Esophagus muscularis mucosa (tissue), 4 donors: ENCODE measurements at places on chromosomes 16 and 17. TPM values are rescaled to one million over a fixed set of nuclear protein-coding genes. Genes with fewer than 3 reads are reported as not detected.

The PRAC2 gene
- total RNA-seq = not detected

DNA sequence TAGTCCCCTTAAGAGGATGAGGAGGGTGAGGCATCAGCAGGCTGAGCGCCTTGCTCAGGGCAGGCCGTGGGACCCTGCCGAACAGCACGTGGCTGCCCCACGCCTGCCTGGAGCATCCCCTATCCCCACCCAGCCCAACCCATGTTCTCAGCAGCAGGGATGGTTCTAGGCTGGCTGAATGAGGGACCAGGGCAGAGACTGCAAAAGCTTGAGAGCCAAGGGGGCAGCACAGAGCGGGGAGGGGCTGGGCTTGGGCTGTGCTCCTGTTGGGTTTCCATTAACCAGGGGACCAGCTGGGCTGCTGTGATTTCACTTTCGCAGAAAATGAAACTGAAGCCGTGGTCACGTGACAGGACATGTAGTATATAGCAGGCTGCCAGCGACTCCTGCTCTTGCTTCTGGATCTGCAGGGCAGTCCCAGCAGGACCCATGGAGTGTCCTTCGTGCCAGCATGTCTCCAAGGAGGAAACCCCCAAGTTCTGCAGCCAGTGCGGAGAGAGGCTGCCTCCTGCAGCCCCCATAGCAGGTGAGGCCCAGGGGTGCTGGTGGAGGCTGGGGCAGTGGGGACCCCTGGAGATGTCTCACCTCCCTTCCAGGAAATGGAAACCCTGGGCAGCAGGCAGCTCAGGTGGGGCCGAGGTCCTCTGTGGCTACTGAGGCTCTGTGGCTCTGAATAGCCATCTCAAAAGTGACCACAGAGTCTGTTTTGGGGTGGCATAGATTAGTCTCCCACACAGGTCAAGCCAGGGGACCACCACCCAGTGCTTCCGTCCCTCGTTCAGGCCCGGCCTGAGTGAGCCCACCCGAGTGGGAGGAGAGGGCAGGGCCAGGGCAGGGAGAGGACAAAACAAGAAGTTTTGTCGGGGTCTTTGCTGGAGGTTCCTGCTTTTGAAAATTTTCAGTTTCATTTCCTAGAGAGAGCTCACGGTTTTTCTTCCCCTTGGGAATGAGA is 2.9 kb downstream of the RNF213 start:
- peak; percentile 94 for DNase-seq

The FOXC2 gene
- total RNA-seq = 1.3 TPM

The TMC7 gene
- total RNA-seq = 0.40 TPM

GRCh38 chr17:753418-753817 is 1.4 kb upstream of the GEMIN4 start:
- no peak for DNase-seq

DNA sequence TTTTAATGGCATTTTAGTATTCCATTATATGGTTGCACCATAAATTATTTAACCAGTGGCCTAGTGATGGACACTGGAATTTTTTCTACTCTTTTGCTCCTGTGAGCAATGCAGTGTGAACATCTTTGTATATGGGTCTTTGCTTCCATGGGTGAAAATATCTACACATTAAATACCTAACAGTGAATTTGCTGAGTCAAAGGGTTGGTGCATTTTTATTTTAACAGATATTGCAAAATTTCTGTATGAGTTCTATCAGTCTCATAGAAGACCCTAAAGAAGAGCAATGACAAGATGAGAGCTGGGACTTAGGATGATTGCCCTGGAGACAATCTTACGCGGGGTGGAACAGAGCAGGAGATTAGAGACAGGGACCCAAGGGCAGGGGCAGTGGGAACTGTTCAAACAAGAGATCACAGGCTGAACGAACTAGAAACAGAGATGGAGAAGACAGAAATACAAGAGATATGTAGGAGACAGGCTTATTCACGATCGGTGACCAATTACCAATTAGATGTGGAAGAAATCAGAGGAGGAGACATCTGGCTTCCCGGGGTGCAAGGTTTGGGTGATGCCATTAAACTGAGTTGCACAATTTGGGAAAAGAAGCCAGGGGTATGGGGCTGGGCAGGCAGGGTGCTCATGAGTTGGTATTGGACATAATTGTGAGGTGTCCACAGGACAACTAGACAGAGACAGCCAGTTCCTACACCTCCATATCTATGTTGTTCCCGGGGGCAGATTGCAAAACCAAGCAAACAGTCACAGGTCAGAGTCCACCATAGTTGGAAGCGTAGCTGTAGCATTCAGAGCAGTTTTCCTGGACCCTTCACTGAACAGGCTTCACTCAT is 39.9 kb upstream of the LONP2 start:
- DNase-seq = no peak

- no peak for DNase-seq
Measured at GRCh38 chr16:78462288-78463208, 363.1 kb downstream of the WWOX start.

GRCh38 chr16:83849421-83849820 is 41.6 kb downstream of the HSBP1 start:
- DNase-seq = peak; percentile 82

The HP gene
- total RNA-seq = 1.3 TPM

The EVI2B gene
- 4.3 TPM for total RNA-seq

DNA sequence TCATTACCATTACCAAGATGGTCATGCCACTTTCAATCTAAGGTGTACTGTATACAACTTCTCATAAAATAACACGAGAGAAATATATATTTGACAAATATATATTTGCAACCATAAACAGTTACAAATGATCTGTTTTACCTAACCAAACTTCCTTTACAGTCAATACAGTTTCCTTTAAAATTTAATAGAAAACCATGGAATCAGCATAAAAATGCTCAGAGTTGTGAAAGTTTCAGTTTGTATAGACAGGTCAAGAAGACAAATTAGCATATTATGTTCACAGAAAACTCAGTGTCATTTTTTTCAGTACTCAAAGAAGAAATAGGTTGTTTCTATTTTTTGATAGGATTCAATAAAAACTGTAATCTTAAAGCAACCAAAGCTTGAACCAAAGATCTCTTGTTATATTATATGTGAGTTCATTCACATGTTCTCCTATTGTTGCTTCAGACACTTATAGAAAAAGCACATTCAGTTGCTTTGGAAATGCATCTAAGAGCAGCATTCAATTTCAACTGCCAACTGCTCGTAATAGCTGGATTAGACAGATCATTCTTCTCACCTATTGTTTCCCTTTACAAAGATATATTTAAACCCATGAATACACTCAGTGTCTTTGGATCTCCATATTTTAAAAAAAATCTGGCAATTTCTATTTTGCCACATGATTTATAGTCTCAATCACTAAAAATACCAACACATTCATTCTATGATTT is 15.1 kb downstream of the SSH2 start:
- DNase-seq = no peak

DNA sequence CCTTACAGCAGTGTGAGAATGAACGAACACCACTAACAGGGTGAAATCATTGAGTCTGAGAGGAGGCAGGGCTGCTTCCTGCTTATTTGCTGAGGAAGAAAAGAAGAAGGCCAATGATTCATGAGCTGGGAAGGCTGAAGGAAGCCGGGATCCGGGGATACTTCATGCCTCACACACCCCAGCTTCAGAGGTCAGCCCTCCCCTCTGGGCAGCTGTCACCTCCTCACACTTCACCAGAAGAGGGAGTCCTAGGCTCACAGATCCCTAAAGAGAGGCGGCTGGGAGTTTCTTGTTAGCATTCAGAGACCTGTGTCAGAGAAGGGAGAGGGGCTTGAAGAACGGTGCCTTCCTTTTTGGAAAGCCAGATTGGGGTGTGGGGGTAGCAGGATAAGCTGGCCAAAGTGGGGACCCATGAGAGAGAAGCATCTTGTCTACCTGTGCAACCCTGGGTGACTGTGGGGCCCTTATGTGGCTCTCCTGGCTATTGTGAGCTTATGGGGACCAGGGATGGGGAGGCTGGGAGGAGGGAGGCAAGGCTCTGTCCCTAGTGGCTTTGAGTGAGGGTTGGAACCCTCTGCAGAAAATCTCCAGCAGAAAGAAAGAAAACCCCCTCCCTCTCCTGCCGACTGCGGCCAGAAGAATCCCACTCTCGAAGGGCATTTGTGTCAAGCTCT is 94.6 kb downstream of the RGS9 start:
- DNase-seq = no peak

The TMEM238L gene
- not detected for total RNA-seq

DNA sequence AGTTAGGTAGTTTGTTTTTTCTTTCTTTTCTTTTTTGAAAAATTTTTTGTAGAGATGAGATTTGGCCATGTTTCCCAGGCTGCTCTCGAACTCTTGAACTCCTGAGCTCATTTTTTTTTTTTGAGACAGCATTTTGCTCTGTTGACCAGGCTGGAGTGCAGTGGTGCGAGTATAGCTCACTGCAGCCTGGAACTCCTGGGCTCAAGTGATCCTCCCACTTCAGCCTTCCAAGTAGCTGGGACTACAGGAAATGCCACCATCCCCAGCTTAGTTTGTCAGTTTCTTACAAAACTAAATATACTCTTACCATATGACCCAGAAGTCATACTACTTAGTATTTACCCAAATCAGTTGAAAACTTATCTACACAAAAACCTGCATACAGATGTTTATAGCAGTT is 14.4 kb upstream of the FBXO47 start:
- no peak for DNase-seq

DNA sequence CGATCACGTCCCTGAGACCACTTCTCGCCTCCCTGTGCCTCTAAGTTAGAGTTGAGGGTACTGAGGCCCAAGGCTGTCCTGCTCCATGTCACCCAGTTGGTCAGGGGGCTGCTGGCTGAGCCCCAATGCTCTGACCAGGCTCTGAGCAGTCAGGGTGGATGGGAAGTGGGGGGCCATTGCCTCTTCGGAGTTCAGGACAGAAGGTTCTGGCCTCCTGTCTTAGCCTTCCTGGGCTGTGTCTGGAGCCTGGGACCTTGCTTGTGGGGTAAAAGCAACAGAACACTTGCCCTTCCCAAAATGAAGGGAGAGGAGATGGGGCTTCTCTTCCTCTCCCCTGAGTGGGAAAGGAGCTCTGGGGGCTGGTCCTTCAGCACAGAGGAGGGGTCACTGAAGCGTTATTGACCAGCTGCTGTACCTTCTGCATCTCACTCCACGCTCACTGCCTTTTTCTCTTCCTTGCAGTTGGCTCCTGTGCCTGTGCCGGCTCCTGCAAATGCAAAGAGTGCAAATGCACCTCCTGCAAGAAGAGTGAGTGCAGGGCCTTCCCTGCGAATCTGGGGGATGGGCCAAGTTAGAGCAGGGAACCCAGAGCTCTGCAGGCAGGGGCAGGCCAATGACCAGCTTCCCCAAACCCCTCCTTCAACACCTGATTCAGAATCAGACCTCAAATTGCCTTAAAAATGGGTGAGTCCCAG is 580 bp downstream of the MT1X start:
- no peak for DNase-seq

DNA sequence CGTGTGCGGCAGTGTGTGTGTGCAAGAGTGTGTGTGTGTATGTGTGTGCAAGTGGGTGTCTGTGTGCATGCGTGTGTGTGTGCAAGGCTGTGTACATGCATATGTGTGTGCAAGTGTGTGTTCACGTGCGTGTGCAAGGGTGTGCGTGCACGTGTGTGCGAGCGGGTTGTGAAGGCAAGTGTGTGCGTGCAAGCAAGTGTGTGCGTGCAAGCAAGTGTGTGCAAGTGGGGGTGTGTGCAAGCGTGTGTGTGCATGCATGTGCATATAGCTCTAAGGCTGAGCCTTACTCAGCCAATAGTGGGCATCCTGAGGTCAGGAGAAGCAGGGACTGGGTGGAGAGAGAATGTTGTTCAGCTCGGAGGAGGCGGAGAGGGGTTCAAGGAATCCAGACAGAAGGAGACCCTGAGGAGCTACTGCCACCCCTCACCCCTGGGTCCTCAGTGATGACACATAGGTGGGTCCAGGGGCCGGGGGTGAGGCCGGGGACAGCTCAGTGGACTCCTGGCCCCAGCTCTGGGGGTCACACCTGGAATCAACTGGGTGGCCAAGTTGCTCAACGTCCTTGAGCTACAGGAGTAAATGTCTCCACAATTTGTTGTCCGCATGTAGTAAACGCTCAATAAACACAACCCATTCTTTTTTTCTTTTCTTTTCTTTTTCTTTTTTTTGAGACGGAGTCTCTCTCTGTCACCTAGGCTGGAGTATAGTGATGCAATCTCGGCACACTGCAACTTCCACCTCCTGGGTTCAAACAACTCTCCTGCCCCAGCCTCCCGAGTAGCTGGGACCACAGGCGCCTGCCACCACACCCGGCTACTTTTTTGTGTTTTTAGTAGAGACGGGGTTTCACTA is 1.8 kb downstream of the PRR29 start:
- no peak for DNase-seq

The KCNJ12 gene
- 0.83 TPM for total RNA-seq

DNA sequence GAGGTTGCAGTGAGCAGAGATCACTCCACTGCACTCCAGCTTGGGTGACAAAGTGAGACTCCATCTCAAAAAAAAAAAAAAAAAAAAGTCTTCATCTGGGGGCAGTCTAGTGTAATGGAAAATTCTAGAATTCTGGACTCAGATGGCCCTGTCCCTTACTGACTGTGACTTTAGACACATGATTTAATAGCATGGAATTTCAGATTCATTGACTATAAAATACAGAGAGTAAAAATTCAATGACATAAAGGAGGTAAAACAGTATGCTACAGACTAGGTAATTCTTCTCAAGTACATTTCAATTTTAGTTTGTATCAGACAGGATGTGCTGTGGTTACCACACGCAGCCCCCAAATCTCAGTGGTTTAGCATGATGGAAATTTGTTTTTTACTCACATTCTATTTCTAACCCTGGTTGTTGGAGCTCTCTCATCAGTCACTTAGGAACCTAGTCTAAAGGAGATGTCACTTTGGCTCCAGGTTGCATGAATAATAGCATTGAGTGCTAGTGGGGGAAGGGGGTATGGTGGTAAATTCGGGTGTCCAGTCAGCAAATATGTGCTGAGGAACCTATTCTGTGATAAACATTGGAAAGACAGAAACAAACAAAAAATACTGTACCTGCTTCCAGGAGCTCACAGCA is 444.0 kb downstream of the XYLT1 start:
- no peak for DNase-seq

The KRTAP4-4 gene
- total RNA-seq = not detected

GRCh38 chr17:79778504-79779083 is 646 bp downstream of the CBX2 start:
- DNase-seq = no peak

GRCh38 chr16:67150047-67150832 is 558 bp downstream of the B3GNT9 start:
- no peak for DNase-seq

DNA sequence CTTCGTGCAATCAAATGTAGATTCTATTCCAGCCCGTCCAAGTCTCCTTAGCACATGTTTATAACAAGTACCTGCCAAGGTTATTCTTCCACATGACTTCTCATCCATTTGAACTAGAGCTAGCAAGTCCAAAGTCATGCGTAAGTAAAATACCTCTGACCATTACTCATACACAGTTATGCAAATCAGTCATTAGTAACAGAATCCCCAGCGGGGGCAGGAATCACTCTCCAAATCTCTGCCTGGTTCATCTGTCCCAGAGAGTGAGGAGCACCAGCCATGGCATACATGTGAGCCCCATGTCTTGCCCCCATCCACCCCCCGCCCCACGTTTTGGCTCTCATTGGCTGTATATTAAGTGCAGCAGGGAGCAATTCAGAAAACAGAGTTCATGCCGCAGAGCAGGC is 27.7 kb downstream of the SRL start:
- no peak for DNase-seq
